ENCODE measurements at places on chromosomes 4 and X. TPM values are rescaled to one million over a fixed set of nuclear protein-coding genes. Genes with fewer than 3 reads are reported as not detected.

PRDM5 gene
- 4.2 TPM for polyA plus RNA-seq

PABPC5 gene
- polyA plus RNA-seq = 2.8 TPM

FMR1NB gene
- not detected for polyA plus RNA-seq

LRIT3 gene
- polyA plus RNA-seq = not detected

TRPC3 gene
- 1.9 TPM for polyA plus RNA-seq

OTC gene
- 10.1 TPM for polyA plus RNA-seq

WAS gene
- polyA plus RNA-seq = 2.4 TPM

DMD gene
- 20.1 TPM for polyA plus RNA-seq

PYURF gene
- 119 TPM for polyA plus RNA-seq

ABCB7 gene
- polyA plus RNA-seq = 11.2 TPM

TAF7L gene
- 0.08 TPM for polyA plus RNA-seq

PRRG3 gene
- 0.36 TPM for polyA plus RNA-seq

BST1 gene
- polyA plus RNA-seq = 3.7 TPM

DNA sequence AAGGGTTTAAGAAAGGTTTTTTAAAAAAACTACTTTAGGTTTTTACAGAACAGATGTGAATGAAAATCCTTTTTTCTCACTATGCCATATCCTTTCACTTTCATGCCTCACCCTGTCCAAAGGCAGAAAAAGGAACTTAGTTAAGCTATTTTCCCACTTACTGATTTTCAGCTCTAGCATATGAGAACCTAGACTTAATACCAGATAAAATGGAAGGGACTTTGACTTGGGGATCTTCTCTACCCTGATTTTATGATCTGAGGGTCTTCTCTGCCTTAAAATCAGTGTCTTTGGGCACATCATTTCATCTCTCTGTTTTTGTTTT is 42.4 kb downstream of the FNIP2 start:
- DNase-seq = no peak

- DNase-seq = no peak
These were observed 146.1 kb downstream of the PTTG2 start for GRCh38 chr4:38106311-38106710.

- DNase-seq = no peak
These were observed 75.3 kb upstream of the GRIA3 start for GRCh38 chrX:123108513-123109427.

- DNase-seq = no peak
These were observed 11.1 kb downstream of the STARD8 start for GRCh38 chrX:68658530-68658929.

- peak; percentile 16 for DNase-seq
These were observed 200.2 kb upstream of the FAM241A start for GRCh38 chr4:111945014-111945413.

DNA sequence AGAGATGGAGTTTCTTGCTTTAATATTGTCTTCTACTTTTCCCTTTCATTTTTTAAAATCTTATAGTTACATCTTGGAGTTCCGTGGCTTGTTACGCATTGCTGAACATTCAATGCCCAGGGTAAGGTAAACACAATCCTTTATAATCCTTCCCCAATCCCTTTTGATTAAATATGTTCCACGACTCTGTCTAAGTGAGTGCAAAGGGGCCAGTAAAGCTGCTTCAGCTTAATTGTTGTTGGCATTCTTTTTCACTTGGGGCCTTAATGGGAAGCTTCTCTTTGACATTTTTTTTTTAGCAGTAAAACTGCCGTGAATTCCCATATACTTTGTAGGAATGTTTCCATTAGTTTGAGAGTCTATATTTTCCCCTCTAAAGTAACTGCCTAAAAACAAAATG is 1028.1 kb downstream of the C4orf33 start:
- no peak for DNase-seq

DNA sequence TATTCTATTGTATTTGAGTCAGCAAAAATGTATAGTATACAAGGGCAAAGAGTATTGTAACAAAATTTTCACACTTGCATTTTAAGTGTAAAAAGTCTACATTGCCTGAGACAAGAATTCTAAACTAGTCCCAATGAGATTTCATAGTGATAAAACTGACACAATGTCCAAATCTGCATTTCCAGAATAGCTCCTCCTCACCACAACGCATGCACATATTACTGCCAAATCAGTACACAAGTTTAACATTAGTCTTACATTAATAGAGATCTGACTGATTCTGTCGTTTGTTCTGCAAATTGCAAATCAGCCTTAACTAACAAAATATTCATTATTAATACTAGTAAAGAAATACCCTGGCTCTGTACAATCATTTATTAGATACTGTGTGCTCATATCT is 222.2 kb upstream of the NEIL3 start:
- DNase-seq = no peak

DNA sequence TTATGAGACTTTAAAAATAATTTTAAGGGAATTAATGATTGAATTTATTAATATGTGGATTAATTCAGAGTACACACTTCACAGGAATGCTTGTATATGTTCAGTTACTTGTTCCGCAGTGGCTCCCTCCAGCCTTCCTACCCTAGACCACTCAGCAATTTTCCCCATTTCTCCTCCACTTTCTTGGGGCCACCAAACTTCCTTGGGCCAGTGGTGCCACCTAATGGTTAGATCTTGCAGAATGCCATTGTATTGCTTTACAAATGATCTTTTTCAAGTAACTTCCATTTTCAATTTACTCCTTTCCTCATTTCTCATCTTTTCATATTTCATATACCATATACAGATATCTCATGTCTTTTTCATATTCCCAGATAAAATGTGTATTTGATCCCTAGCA is 3.6 kb upstream of the RNF175 start:
- DNase-seq = no peak

GRCh38 chr4:2924286-2924685 is 38.9 kb downstream of the NOP14 start:
- no peak for DNase-seq

DNA sequence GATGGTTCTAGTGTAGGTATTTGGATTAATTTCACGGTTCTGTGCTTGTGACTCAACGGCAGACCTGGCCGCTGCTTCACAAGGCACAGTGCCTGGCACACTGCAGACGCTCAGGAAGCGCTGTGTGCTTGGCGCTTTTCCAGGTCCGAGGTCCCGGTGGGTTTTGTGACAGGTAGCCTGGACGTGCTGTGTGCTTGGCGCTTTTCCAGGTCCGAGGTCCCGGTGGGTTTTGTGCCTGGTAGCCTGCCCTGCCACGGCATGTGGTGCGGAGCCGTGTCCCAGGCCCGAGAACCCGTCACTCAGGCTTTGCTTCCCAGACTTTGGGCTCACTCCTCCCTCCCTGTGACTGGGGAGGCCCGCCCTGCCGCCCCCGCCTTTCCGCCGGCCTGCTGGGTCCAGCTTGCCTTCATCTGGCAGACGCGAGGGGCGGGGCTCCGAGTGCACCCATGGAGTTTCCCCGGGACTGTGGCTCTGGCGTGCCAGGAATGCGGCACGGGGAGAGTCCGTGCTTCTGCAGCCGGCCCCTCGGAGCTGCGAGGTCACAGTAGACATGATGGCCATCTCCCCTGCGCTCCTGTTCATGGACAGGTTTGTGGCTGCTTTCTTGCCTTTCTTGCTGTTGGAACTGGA is 44.2 kb downstream of the TBC1D14 start:
- DNase-seq = peak; percentile 75

DNA sequence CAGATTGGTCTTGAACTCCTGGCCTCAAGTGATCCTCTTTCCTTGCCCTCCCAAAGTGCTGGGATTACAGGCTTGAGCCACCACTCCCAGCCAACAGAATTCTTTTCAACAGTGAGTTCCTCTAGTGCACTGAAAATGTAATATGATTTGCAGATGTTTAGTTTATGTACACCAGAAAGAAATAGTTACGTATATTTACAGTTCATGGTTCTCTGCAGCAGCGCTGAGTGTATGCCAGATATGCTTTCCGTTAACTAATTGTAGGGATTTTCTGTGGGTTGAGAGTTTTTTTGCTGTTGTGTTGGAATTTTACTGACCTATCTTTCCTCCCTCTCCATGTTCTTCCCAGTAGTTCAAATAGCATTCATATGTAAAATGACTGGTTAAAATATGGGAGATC is 44.0 kb downstream of the GAB1 start:
- no peak for DNase-seq

GRCh38 chrX:426881-427280 is 40.2 kb upstream of the PPP2R3B start:
- DNase-seq = no peak

- no peak for DNase-seq
These were observed 275.2 kb downstream of the SPRY1 start for GRCh38 chr4:123671636-123672404.

DNA sequence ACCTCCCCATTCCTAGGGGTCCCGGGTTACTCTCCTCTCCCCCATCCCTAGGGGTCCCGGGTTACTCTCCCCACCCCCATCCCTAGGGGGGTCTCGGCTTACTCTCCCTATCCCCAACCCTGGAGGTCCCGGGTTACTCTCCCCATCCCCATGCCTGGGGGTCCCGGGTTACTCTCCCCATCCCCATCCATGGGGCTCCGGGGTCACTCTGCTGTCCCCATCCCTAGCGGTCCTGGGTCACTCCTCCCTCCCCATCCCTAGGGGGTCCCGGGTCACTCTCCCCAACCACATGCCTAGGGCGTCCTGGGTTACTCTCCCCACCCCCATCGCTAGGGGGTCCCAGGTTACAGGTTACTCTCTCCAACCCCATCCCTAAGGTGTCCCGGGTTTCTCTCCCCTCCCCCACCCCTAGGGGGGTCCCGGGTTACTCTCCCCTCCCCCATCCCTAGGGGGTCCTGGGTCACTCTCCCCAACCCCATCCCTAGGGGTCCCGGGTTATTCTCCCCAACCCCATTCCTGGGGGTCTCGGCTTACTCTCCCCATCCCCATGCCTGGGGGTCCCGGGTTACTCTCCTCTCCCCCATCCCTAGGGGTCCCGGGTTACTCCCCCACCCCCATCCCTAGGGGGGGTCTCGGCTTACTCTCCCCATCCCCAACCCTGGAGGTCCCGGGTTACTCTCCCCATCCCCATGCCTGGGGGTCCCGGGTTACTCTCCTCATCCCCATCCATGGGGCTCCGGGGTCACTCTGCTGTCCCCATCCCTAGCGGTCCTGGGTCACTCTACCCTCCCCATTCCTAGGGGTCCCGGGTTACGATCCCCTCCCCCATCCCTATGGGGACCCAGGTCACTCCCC is 821 bp downstream of the ASMTL start:
- DNase-seq = no peak

DNA sequence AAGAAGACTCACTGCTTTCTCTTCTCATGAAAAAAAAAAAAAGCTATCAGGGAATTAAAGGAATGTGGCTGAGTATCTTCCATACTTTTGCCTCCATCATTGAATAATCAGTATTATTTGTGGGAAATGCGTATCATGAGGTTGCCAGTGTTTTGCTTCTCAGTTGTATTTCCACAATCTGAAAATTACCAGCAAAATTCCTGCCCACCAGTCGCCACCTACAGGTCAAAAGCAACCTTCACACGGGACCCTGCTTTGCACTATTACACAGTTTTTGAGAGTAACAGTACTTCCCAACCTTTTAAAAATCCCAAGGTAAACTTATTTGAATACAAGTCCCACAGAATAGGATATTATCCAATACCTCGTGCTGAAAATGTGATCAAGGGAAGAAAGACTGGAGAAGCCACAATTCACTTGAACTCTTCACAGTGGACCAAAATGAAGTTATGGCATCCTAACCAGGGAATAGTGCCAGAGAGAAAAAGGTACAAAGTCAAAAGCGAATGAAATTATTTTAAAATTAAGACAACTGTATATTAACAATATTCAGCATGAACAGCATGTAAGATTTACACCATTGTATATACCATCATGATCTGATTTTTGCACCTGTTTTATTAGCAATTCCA is 30.4 kb downstream of the PGRMC1 start:
- peak; percentile 43 for DNase-seq

DNA sequence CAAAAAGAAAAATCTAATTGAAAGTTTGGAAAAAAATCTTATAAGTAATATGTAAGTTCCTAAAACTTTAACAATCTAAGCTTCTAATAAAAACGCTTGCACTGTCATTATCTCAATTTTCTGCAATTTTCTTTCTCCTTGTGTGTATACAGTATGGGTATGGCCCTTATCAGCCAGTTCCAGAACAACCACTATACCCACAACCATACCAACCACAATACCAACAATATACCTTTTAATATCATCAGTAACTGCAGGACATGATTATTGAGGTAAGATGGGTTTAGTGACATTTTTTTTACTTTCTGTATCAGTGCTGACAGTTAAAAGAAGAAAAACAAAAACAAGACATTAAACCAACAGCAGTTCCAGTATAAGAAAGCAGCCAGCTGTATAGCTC is 4.9 kb downstream of the STATH start:
- no peak for DNase-seq

- no peak for DNase-seq
These were observed 87.6 kb upstream of the IL15 start for GRCh38 chr4:141548791-141549190.

Data from hepatocyte (in vitro differentiated cells).